ENCODE measurements at places on chromosomes 5 and 9. TPM values are rescaled to one million over a fixed set of nuclear protein-coding genes. Genes with fewer than 3 reads are reported as not detected.

GLDC gene
- 3.3 TPM for total RNA-seq

MAP1B gene
- total RNA-seq, result 135 TPM

FBLL1 gene
- total RNA-seq, result 0.56 TPM

FAM193B gene
- 11.2 TPM for total RNA-seq

OR1Q1 gene
- total RNA-seq, result 0.26 TPM

CDC25C gene
- 3.0 TPM for total RNA-seq

PDE6A gene
- not detected for total RNA-seq

SH3RF2 gene
- total RNA-seq, result 1.8 TPM

CCDC152 gene
- 3.8 TPM for total RNA-seq

Data from aortic smooth muscle cell (primary cell).